ENCODE measurements at places on chromosomes 2 and 18.

- no peak for DNase-seq
Measured at GRCh38 chr2:27150639-27151230, 1.9 kb downstream of the TCF23 start.

- DNase-seq: no peak
Measured at GRCh38 chr2:239979243-239980023, 45.7 kb downstream of the NDUFA10 start.

GRCh38 chr18:57589161-57589560, 2.7 kb upstream of the FECH start:
- no peak for DNase-seq

DNA sequence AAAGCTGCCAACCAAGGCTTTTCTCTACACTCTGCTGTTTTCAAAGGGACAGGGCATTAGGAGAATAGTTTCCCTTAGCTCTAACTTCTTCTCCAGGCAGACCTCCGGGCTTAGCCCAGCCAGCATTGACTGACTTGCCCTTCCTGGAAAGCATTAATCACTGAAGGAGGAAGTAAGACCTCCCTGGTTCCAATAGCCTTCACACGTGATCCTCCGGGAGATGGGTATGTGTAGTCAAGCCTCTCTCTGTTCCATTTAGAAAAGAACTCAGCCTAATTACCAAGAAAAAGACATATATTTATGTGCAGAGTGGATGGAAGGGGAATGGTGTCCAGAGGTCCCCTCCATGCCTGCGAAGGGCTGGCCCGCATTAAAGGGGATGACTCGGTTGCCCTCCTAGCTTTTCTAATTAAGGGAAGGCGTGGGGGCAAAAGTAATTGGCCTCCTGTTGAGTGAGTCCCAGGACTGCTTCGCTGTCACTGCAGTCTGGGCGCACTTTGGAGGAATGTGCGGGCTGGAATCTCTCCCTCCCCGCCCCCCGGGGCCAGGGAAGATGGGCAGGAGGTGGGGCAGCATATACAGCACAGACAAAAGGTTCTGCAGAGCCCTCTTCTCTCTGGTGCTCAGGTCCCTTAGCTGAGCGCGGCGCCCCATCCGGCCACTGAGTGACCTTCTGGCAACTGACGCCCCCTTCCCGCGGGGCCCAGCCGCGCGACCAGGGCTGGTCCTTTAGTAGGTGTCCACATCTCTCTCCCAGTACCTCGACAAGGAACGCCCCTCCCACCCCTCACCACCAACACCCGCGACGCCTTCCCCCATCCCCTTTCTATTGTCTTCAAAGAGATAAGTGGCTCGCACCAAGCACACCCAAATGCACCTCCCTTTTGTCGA, 686.0 kb downstream of the NRXN1 start:
- DNase-seq: no peak

DNA sequence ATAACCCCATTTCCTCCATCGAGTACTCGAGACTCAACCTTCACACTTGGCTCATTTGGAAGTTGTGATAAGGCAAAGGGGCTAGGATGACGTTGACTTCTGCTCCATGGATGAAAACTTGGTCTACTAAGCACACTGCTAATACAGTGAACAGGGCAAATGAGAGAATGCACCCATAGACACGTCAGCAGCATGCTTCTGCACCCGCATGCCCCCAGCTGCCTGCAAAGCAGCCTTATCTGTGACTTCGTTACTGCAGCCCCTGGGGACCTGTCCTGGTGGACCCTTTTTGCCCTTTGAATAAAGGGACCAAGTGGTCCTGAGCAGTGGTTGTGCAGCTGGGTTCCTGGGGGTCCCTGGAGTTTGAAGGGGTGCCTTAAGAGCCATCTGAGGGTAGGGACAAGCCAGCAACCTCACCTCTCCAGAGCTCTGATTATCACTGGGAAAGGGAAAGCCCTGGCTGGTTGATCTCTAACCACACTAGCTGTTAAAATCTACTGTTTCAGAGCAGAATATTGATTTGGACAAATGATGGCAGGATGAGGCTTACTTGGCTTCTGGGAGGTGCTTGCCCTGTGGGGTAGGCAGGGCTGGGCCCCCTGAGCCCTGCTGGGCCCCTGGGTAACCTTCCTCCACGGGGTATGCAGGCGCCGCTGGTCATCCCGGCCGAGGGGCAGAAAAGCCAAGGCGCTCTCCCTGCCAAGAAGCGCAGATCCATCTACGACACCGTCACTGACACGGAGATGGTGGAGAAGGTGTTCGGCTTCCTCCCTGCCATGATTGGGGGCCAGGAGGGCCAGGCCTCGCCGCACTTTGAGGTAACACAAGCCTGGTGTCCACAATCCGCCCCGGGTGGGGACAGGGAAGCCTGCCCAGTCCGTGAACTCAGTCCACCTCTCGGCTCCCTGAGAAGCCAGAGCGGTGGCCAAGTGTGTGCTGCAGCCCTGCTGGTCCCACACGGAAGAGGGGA, 37.6 kb upstream of the GPR17 start:
- DNase-seq: no peak

DNA sequence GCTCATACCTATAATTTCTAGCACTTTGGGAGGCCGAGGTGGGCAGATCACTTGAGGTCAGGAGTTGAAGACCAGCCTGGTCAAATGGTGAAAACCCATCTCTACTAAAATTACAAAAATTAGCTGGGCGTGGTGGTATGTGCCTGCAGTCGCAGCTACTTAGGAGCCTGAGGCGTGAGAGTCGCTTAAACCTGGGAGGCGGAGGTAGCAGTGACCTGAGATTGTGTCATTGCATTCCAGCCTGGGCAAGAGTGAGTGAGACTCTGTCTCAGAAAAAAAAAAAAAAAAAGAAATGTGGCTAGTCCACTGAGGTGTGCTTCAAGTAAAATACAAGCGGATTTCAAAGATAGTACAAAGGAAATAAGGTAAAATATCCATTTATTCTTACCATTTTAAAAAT, 46.2 kb downstream of the RBKS start:
- no peak for DNase-seq

DNA sequence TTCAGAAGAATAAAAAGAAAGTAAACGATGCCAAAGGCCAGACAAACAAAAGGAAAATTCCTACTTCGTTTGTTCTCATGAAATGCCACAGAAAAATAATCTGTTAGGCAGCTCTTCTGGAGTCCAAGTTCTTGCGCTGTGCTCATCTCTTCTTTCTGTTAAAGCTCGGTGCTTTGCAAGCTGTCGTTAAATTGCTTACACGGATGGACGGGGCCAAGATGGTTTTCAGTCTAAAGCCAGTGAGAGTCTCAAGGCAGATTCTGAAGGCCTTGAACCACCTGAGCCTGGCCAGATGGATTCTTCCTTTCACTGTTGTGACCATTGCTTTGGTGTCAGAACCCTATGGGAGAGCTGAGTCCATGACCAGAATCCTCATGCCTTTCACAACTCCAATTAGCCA, 97.6 kb upstream of the RMDN2 start:
- no peak for DNase-seq

DNA sequence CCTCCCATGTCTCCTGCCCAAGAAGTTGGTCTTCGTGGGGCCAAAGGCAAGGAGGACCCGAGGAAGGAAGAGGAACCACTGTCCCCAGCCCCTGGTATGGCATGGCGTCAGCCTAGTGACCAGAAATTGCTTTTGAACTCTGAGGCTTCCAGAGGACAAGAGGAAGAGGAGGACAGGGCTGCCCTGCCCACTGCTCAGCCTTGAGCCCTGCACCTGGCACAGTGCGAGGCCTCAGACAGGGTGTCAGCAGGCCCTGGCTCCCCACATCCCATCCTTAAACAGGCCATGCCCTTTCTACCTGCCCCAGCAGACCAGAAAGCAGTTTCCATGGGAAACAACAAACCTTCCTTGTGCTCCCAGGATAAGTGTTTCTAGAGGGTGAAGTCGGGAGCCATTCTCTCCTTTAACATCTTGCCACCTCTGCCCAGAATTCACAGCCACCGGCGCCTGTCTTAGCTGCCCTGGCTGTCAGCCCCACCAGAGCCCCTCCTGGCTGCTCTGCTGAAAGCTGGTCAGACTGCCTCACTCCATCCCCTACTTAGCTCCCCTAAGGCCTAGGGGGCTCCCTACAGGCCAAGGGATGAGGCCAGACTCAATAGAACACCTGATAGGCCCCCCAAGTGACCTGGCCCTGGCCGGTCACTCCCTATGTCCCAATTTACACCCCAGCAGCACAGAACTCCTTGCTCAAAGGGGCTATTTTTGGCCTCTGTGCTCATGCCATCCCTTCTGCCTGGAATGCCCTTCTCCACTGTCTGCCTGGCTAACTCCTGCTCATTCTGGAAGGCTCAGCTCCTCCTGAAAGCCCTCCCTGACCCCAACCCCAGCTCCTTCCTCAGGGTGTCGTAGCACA, 20.6 kb downstream of the ATOH8 start:
- DNase-seq: no peak

- no peak for DNase-seq
Measured at GRCh38 chr2:191465766-191466420, 212.0 kb upstream of the NABP1 start.

- DNase-seq: no peak
Measured at GRCh38 chr2:14540015-14540414, 92.5 kb upstream of the LRATD1 start.

DNA sequence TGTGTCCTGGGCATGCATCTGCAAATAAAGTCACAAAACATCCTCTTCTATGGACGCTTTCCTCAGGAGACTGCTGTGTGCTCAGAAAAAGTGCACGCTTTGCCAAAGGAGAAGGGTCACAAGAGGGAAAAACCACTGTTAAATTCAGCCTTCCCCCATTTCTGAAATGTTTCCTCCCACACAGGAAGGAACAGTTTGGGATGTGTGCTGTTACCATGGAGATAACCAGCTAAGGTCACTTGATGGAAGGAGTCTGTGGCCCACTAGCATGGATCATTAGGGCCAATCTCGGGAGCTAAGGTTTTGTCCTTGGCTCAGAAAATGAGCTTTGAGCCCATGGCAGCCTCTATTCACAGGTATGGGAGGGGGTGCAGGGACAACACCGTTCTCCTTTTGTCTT, 5.6 kb downstream of the KCNE4 start:
- DNase-seq: no peak

- no peak for DNase-seq
Measured at GRCh38 chr2:43469713-43470112, 126.1 kb downstream of the THADA start.

DNA sequence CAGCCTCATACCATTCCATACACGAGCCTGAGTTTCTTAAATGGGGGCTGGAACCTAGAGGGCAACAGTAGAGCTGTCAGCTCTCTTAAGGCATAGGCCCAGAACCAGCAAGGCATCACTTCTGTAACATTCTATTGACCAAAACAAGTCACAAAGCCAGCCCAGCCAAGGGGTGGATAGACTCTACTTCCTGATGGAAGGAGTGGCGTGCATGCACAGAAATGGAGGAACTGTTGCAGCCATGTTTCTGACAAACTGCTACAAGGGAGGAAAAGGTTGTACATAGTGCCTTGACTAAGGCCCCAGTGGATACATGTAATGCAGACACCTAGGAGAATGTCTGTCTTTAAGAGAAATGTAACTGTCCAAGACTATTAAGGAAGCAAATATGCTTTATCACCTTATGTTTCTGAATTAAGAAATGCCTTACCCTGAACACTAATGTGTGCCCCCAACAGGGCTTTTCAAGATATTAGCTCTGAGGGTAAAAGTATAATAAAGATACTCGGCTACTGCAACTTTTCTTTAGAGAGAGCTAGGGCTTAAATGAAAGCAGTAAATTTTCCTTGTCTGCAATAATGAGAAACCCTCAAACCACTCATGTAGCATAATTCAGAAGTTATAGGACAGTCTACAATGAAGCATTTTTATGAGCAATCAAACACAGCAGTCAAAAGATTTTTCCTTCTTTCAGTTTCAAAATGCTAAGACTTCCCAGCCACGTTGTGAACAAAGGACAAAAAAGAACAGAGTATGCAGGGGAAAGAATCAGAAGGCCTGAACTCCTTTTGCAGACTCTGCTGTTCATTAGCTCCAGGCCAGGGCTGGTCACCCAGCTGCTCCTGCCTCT, 35.1 kb upstream of the CDC42EP3 start:
- no peak for DNase-seq

DNA sequence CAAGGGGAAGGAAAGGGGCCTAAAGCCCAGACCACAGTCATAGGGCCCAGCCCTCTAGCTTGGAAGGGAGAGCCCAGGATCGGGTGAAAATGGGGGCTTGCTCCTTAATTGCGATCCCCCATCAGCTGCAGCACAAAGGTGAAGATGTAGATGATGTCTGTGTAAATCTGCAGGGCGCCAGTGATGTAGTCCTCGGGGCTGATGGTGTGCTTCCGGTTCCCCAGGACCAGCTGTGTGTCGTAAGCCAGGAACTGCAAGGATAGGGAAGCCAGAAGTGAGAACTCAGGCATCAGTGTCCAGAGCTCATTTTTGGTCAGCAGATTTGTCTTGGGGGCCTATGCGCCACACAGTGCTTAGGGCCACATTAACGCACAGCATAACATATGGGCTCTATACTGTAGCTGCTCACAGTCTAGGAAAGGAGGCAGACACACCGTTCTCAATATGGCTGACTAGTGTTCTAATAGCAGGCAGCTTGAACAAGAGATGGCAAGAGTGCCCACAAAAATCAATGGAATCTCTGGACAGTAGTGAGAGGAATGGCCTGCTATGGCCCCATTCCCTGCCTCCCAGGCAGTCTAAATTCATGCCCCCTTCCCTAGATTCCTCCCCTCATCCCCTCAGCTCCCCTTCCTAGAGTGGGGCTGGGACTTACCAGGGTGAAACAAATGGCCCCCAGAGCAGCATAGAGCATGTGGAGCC, 5.2 kb downstream of the PNKD start:
- no peak for DNase-seq

- DNase-seq: no peak
Measured at GRCh38 chr2:148184976-148185375, 164.1 kb downstream of the MBD5 start.

GRCh38 chr2:127076290-127076689, 30.7 kb downstream of the BIN1 start:
- DNase-seq: no peak

DNA sequence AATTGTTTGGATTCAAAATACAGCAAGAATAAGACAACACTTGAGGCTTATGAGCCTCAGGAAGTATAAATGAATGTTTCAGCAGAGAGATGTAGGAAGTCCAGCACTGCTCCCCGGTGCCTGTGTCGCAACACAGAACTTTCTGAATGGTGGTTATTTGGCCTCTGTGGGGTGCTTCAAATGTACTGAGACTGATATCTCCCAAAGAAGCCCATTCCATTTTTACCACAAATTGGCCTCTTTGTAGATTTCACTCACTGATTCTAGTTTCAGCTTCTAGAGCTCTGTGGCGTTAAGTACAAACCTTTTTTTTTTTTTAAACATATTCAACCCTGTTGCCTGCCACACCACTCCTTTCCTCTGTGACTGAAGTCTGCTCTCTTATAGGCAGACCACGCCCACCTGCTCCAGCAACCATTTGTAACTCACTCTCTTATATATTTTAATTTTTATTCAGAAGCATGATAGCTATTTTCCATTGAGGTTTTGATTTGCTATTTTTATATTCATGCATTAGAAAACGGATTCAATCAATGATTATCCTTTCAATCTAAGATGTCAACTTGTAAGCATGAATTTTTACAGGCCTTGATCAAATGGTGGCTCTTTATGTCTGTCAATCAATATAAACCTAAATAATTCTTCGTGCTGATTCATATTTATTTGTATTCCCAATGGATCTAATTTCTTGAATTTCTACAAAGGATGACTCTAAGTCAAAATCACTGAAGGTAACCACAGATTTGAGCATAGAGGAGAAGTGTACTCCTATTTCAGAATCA, 277.1 kb upstream of the CCDC68 start:
- no peak for DNase-seq

Data from T47D (cell line).